ENCODE measurements at places on chromosomes 7 and 10.
A peak's percentile ranks its signal among the peaks of the same experiment; 100 is the strongest.

DNA sequence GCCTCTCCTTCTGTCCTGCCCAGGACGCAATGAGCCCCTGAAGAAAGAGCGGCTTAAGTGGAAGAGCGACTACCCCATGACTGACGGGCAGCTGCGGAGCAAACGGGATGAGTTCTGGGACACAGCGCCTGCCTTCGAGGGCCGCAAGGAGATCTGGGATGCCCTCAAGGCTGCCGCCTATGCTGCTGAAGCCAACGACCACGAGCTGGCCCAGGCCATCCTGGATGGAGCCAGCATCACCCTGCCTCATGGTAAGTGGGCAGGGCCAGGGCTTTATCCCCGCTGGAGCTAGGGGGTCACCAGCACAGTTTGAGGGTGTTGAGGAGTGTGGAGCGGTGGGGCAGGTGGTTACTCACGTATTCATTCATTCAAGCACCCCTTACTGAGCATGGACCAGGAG, 4.7 kb upstream of the ANKRD2 start:
- no peak for DNase-seq

GRCh38 chr10:1677307-1677939, 59.9 kb downstream of the ADARB2 start:
- DNase-seq, result no peak

- no peak for DNase-seq
These were observed 76.5 kb downstream of the PRKAG2 start for GRCh38 chr7:151800391-151800790.

DNA sequence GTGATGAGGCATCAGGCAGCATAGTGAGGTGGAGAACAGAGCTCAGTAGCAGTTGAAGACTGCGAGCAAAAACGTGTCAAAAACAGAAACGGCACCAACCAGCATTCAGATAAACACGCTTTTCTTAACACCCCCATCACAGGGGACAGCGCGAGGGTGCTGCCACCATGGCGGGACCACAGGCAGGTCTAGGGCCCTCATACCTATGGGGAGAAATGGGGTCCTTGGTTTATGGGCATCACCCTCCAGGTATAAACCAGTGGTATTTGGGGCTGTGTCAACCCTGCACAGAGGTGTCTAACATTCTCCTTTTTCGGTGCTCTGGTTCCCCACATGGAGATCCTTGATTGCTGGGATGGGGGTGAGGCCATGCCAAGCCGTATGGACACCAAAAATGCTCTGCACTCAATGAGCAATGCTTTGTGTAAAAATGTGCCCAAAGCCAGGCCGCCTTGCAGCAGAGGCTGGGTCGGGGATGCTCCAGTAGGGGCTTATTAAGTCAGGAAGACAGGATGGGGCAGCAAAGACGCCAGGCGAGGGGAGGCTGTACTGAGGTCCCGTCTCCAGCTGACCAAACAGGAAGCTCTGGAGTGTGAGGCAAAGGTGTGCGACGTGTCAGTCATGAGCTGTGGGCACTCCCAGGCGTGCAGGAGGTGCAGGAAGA, 191.5 kb downstream of the WDR37 start:
- no peak for DNase-seq

- no peak for DNase-seq
These were observed 219.5 kb upstream of the NRP1 start for GRCh38 chr10:33553748-33554571.

DNA sequence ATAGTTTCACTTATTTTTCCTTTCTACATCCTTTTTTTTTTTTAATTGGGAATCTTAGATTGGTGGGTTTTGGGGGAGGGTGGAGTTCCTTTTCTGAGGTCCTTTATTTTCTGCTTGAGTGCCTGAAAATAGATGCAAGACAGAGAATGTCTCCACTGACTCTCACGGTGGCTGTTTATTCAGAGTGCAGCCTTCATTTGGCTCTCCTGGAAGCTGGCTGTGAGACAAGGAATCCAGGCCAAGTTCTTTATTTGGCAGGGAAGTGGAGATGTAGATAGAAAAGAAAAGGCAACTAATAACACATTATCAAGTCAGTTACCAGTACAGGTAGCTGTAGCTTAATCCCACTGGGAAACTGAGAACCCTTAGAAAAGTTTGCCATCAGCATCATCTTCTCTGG, 118.6 kb downstream of the CNTNAP2 start:
- no peak for DNase-seq

GRCh38 chr7:77454802-77455201, 38.7 kb upstream of the GSAP start:
- no peak for DNase-seq

DNA sequence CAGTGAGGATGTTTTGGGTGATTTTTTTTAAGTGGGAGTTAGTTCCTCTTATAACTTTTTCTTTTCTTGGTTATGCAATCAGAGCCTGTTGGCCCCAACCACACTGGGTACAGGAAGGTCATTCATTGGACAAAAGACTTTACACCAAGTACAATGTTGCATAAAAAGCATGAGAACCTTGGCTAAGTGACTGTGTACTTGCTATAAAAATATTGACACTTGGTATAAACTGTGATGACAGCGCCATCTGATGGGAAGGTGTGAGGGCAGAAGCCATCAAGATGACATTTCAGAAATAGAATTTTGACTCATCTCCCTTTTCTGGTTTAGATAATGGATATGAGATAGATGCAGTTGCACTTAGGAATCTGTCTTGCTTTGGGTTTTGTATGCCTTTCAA, 126.4 kb upstream of the CCDC6 start:
- no peak for DNase-seq

DNA sequence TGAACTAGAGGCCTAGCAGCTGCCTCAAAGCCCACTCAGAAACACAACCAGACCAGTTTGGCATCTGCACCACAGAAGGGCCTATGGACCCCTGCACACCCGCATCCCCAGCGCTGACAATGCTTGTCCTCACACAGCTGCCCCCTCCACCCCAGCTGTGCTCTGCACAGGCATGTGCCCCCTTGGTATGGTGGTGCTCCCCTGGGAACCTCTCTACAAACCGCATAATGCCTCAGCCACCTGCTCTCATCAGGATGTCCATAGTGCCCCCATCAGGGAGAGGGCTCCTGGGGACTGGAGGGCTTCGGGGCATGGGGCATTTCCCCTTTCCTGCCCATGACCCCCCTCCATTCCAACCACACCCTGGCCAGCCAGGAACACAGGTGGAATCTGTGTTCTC, 347.5 kb downstream of the GRID1 start:
- DNase-seq, result no peak

DNA sequence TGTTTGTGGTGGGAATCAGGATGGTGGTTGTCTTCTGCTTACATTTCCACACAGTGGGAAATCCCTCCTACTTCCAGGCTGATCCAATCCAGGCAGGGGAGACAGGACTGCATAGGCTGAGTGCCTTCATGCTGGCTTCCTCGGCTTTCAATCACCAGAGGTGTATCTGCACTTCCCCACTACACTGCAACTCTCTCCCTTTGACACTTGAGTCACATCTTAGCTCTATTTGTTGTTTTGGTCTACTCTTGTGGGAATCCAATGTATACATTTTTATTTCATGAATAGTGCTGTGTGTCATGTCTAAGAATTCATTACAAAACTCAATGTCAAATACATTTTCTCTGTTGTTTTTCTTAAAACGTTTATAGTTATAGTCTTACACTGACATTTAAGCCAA, 735.6 kb downstream of the XPNPEP1 start:
- DNase-seq, result no peak

- DNase-seq, result peak; percentile 44
These were observed 23.5 kb downstream of the TMEM72 start for GRCh38 chr10:44934416-44935200.

GRCh38 chr7:88268858-88269257, 37.8 kb downstream of the STEAP4 start:
- DNase-seq, result no peak

- DNase-seq, result no peak
These were observed 3.0 kb downstream of the GUSB start for GRCh38 chr7:65978891-65979582.

DNA sequence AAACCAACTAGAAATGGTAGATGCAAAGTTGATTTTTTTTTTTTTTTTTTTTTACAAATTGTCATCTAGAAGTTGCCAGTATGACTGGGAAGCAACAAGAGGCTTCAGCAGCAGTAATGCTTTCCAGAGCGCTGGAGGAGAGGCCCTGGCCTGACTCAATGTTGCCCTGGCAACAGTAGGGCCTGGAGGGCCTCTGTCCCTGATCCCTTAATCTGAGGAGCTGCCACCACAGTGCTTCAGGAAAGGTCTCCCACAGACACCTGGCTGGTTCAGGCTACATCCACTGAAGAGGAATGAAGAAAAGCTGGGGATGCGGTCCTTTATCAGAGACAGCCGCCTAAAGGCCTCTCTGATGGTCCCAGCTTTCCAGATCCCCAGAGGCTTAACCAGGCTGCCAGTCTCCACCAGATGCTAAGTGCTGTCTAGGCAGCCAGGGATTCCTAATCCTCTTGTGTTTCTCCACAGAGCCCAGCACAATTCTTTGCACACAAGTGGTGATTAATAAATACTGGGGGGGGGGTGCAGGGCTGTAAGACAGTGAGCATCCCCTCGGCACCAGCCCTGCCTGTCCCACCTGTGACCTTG, 33.7 kb downstream of the ZNF777 start:
- DNase-seq, result no peak

- no peak for DNase-seq
These were observed 37.2 kb upstream of the PAPSS2 start for GRCh38 chr10:87622314-87623004.

GRCh38 chr10:66982792-66983474, 57.1 kb downstream of the LRRTM3 start:
- no peak for DNase-seq

- no peak for DNase-seq
These were observed 21.0 kb upstream of the FRAT2 start for GRCh38 chr10:97355571-97355975.

DNA sequence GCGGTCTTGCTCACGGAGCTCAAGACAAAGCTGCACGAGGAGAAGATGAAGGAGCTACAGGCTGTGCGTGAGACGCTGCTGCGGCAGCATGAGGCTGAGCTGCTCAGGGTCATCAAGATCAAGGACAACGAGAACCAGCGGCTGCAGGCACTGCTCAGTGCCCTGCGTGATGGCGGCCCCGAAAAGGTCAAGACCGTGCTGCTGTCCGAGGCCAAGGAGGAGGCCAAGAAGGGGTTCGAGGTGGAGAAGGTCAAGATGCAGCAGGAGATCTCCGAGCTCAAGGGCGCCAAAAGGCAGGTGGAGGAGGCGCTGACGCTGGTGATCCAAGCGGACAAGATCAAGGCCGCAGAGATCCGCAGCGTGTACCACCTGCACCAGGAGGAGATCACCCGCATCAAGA, 51.4 kb downstream of the JAKMIP3 start:
- no peak for DNase-seq

- DNase-seq, result no peak
These were observed 551.5 kb downstream of the KCNMA1 start for GRCh38 chr10:77086081-77086480.

DNA sequence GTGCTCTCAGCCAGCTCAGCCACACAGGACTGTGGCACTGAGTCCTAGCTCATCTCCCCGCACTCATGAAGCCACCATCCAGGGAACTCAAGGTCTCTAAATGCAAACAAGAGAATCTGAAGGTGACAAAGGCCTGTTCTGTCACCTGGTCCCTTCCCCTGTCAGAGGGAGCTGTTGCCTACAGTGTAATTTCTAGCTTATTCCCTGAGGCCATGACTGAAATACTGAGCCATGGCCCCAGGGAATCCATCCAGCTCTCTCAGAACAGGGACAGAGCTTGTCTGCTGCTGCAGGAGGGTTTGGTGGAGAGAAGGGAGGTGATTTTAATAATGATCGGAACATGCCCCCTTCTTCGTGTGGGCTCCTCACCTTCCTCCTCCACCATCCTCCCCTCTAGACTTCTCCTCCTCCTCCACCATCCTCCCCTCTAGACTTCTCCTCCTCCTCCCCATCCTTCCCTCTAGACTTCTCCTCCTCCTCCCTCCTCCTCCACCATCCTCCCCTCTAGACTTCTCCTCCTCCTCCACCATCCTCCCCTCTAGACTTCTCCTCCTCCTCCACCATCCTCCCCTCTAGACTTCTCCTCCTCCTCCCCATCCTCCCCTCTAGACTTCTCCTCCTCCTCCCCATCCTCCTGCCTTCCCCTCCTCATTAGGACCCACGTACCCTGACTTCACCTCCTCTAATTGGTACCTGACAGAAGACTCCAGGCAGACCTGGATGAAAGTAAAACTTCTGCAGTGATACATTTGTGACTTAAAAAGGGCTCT, 338.0 kb upstream of the MKI67 start:
- DNase-seq, result peak; percentile 38

GRCh38 chr7:543501-544337, 24.1 kb upstream of the PDGFA start:
- no peak for DNase-seq

GRCh38 chr10:50362547-50363125, 111.3 kb upstream of the ASAH2 start:
- DNase-seq, result no peak

- no peak for DNase-seq
These were observed 343.9 kb upstream of the SHH start for GRCh38 chr7:156155988-156156733.

DNA sequence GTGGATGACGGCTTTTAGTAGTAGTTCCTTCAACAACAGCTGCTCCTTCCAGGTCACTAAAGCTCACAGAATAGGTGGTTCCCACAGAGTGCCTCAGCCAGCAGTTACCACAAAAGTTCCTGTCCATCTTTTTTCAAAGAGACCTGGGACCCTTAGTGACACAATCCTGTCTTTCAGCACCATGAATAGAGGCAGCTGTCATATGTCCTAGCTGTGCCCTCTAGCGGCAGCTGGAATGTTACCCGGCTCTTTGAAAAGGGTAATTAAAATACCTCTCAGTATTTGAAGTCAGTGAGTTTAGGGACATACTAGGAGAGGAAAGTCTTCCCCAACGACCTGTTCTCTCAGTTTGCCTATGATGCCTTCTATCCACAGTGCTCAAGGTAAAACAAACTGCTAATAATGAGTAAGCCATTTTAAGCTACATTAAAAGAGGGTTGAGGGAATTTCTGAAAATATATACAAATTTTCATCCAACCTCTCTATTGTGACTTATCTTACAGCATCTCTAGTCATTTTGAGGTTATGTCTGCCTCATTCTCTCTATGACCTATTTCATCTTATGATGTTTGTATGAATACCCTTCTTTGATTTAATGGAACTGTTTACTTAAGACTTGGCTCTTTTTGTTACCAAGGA, 290.8 kb downstream of the NXPH1 start:
- no peak for DNase-seq

- DNase-seq, result no peak
These were observed 14.7 kb downstream of the HSPB1 start for GRCh38 chr7:76316984-76317781.

DNA sequence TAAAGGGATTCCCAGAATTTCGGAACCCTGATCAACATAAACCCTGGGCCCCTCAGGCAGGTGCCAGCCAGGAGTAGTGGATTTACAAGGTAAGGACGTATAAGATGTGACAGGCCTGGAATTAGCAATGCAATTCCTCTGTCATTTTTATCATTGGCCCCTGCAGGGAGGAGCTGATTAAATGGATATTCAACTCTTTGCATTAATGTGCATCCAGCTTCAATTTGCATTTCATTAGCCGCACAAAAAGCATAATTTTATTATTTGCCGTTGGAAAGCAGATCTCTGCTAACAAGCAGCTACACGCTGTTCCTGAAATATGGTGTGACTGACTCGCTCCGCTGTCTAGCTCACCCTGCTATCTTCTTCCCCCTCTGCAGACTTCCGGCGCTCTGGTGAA, 195.8 kb downstream of the RPS24 start:
- no peak for DNase-seq

GRCh38 chr10:48839809-48840679, 99.6 kb downstream of the LRRC18 start:
- DNase-seq, result no peak

Data from CD8-positive, alpha-beta T cell (primary cell).